ENCODE measurements at places on chromosomes 7 and 10. TPM values are rescaled to one million over a fixed set of nuclear protein-coding genes. Genes with fewer than 3 reads are reported as not detected.

ABCB4 gene
- total RNA-seq: not detected

SUPV3L1 gene
- 39.1 TPM for total RNA-seq

RGS10 gene
- total RNA-seq: 10.8 TPM

PNLIPRP1 gene
- total RNA-seq: not detected

LRRC4 gene
- total RNA-seq: not detected

ANXA8 gene
- total RNA-seq: 1.1 TPM

PDZD7 gene
- total RNA-seq: 1.3 TPM

WBP1L gene
- total RNA-seq: 19.9 TPM

GJD4 gene
- not detected for total RNA-seq

GRCh38 chr7:42151309-42151708, 85.7 kb downstream of the GLI3 start:
- no peak for DNase-seq

DNA sequence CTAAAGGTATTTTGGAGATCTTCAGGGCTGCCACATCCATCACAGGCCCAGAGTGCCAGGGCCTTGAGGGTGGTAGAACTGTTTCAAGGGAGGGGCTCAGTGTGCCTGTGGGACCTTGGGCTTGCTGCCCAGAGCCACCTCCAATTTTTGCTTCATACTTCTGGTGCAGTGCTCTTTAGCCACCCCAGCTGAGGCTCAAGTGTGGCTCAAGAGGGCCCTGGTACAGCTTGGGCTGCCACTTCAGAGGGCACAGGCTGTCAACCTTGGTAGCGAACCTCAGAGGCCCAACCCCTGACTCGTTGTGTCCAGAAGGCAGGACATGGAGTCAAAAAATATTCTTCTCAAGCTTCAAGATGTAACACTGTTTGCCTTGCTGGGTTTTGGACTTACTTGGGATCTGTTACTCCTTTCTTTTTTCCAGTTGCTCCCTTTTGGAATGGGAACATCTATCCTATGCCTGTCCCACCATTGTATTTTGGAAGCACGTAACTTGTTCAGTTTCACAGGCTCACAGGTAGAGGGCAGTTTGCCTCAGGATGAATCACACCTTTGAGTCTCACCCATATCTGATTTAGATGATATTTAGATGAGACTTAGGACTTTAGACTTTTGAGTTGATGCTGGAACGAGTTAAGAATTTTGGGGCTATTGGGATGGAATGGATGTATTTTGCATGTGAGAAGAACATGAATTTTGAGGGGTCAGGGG, 224.8 kb downstream of the RPS24 start:
- no peak for DNase-seq

- no peak for DNase-seq
These were observed 15.2 kb upstream of the RASSF4 start for GRCh38 chr10:44944354-44944753.

- peak; percentile 66 for DNase-seq
These were observed 228.7 kb downstream of the BAMBI start for GRCh38 chr10:28906011-28906411.

- no peak for DNase-seq
These were observed 4.3 kb upstream of the AKR1C3 start for GRCh38 chr10:5089865-5090264.

- DNase-seq: no peak
These were observed 504.2 kb upstream of the MBL2 start for GRCh38 chr10:53276797-53277196.

DNA sequence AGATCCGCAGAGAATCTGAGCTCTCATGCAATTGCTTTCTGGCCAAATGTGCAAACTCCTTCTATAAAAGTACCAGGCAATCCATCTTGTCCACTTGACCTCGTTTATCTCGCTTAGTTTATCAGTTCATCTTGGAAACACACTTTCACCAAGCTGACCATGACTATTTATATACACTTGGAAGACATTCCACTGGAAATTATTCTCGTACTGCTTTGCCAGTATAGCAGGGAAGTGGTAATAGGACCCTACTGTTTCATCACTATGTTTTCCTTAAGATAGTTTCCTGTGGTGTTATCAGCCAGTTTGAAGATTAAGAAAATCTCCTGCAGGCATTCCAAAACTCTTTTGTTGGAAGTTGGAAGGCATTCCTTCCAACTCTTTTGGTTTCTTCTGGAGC, 115.3 kb upstream of the FAM171A1 start:
- no peak for DNase-seq

- peak; percentile 47 for DNase-seq
These were observed 35.2 kb downstream of the CCDC71L start for GRCh38 chr7:106625678-106626301.

DNA sequence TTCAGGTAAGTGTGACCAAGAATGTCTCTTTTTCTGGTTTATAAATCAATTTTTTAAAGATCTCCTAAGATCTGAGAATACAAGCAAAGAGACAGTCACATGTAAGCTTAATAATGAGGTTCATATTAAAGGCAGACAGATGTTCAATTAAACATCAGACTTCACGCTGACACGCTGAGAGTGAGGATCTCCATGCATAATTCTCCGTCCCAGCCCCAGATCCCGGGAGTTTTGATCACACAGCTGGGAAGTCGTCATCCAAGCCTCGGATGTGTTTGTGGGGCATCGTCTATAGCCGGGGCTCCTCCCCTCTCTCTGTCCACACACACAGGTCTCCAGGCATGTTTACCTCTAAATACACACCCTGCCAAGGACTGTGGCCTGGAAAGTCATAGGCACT, 223.2 kb downstream of the PTPRN2 start:
- DNase-seq: no peak

GRCh38 chr10:29994811-29995210, 64.6 kb downstream of the JCAD start:
- no peak for DNase-seq

DNA sequence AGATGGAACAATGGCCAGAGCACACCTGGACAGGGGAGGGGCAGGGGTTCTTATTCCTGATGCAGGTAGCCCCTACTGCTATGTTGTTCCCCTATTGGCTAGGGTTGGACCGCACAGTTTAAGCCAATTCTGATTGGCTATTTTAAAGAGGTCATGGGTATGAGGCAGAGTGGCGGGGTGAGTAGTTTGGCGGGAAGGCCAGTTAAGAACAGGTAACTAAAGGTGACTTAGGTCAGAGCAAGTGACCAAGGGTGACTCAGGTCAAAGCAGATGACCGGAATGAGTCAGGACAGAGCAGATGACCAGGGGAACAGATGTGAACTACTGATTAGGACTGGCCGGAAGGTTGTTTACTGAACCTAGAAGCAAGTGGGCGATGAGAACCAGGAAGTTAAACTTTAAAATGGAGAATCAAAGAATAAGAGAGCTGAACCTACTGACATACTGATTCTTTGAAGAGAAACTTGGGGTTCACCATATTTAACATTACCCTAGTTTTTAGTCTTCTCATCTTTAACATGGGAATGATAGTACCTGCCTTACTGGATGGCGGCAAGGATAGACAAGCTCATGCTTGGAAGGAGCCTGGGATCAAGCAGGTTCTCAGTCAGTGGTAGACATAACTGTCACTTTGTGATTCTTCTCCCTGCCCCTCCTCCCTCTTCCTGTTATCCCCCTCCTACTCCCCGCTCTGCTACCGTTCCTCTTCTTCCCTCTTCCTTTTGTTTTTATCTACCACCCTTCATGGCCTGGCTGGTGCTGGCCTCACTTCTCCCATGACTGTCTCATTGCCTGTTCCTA, 55.0 kb downstream of the CCNY start:
- no peak for DNase-seq

DNA sequence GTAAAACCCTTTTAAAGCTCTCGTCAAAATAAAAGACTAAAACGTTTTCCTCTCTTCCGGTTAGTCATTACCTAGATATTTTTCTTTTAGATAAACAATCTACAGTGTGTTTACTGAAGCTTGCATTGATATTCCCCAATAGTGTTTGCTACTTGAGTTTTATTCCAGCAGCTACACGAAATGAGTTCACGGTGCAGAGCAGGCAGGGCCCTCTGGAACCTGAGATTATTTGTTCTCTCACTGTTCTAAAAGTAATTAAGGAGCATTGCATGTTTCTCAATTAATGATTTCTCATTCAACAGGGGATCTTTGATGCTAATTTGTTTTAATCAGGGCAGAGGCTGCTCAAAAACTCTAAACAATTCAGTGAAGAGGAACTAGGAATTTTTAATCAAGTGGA, 319.7 kb downstream of the GFRA1 start:
- no peak for DNase-seq

- no peak for DNase-seq
These were observed 69.3 kb upstream of the C7orf33 start for GRCh38 chr7:148521271-148521670.

DNA sequence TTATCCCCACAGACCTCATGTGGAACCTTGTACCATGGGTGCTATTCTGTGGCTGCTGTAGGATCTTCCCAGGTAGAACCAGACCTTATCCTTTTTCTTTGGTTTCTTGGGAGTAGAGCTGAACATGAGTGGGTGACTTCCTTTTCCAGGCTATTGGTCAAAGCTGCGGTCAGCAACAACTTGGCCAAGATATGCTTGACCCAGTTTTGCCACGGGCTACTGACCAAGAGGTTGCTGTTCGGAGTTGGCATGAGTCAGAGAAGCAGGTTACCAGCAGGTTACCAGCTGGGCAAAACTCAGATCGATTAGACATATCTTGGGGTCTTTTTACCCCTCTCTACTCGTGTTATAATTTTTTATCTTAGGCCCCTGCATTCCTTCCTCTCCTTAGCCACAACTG, 36.7 kb upstream of the HDAC9 start:
- DNase-seq: peak; percentile 71

GRCh38 chr10:58980826-58981415, 195.5 kb upstream of the PHYHIPL start:
- DNase-seq: no peak

GRCh38 chr10:7982727-7983126, 71.8 kb upstream of the GATA3 start:
- no peak for DNase-seq

- no peak for DNase-seq
These were observed 207.6 kb upstream of the PLXNA4 start for GRCh38 chr7:132783824-132784223.

DNA sequence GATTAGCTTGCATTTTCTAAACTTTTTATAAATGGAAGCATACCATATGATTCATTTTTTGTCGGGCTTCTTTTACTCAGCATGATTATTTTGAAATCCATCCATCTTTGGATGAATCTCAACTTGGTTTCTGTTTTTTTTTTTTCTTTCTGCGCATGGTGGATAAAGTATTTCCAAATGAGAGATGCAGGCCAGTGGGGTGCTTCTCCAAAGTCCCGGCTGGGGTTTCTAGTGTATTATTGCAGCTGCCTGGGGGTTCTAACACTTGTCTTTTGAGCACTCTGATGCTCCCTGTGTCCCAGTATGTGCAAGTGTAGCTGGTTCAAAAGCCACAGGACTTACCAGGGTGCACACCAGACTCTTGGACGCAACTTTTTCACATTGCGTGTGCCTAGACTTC, 70.9 kb upstream of the LOXL4 start:
- no peak for DNase-seq

GRCh38 chr7:67625257-67625737, 628.7 kb downstream of the TYW1 start:
- peak; percentile 45 for DNase-seq

GRCh38 chr10:77383861-77384553, 253.6 kb downstream of the KCNMA1 start:
- no peak for DNase-seq

DNA sequence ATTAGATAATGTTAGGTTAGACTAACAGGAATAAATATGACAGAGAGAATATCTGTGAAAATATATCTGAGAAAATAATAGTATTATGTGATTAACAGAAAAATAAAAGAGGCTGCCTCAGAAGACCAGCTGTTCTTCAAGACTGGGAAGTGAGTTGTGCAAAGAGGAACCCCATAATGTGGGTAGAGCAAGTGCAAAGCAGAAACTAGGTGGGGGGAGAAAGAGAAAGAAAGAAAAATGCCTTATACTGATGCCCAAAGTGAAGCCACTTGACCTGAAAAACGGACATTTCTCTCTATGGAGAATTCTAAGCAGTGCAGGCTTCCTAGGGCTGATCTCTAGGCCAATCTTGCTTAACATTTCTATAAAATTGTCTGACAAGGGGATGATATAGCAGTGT, 3.8 kb downstream of the NEBL start:
- DNase-seq: no peak

DNA sequence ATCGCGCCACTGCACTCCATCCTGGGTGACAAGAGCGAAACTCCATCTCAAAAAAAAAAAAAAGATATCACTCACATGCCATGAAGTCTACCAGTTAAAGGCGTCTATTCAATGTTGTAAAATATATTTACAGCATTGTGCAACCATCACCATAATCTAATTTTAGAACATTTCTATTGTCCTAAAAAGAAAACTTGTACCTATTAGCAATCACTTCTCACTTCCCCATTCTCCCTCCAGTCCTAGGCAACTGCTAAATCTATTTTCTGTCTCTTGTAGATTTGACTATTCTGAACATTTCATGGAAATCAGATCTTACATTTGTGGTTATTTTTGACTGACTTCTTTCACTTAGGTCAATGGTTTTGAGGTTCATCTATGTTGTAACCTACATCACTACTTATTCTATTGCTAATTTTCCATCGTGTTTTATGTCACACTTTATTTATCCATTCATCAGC, 25.2 kb upstream of the OTUD1 start:
- DNase-seq: no peak

GRCh38 chr7:157875230-157876179, 538.7 kb downstream of the DNAJB6 start:
- DNase-seq: no peak

- DNase-seq: no peak
These were observed 98.8 kb upstream of the COL1A2 start for GRCh38 chr7:94295850-94296249.

DNA sequence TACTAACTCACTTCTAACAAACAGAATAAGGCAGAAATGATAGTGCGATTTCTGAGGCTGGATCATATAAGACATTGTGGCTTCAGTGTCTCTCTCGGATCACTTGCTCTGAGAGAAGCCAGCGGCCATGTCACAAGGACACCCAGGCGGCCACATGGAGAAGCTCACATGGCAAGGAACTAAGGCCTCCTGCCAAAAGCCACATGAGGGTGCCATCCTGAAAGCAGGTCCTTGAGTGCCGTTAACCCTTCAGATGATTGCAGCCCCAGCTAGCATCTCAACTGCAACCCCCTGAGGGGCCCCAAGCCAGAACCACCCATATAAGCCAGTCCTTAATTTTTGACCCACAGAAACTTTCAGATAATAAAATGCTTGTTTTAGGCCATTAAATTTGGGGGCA, 6.9 kb upstream of the VDAC2 start:
- no peak for DNase-seq

DNA sequence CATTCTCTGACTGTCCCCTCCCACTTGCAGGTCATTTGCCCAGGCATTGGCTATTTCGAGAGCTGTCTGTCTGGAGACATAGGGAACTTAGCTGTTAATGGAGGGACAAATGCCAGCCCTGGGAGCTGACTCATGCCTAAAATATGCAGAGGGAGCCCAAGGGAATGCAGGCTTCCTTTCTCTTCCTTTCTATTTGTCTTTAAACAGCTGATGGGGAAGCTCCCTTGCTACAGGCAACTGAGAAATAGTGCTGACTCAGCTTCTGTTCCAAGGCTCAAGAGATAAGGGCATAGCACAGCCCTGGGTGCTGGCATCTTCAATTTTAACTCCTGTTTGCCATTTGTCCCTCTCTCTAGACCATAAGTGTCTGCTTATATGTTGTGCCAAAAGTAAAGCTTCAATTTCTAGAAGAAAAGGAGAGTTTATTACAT, 82.7 kb upstream of the C1GALT1 start:
- DNase-seq: peak; percentile 94
